ENCODE measurements at places on chromosomes 3 and 15.

DNA sequence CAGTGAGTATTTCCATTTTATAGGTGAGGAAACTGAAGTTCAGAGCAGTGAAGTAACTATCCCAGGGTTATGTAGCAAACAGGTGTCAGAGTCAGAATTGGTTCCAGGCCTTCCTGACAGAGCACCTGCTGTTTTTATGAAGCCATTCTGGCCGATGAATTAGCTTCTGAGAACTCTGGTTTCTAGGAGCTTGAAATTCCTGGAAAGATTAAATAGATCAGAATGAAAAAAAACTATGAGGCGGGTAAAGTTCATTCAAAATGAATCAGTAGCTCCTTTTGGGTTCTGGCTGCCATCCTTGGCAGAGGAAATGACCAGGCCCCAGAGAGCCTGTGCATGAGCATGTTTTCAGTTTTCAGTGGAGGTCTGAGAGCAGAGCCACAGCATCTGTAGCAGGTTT is 59.3 kb upstream of the CFAP161 start:
- DNase-seq = no peak

- DNase-seq = no peak
These were observed 135.2 kb downstream of the BBX start for GRCh38 chr3:107657971-107658370.

DNA sequence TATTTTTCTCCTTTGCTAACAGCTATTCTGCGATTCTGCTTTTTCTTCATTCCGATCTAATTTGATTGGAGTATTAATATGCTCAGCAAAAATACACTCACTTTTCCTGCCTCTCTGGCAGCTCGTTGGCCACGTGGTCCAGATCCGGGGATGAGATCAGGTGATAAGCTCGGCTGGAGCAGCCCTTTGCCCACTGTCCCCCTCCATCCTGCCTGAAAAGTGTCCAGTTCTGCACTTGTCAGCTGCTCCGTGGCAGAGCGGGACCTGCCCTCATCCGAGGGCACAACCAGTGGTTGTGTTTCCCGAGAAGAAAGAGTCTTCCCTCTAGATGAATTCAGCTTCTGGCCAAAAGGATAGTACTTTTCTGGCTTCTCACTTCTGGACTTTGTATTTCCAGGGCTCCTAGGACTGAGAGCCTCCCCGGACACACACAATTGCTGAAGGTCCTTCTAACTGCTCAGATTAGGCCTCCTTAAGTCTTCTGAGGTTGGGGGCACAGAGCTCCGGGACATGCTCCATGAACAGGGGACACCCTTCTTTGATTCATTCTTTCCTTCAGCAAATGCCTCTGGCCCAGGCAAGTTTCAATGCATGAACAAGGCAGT is 103.9 kb upstream of the ALDH1A3 start:
- no peak for DNase-seq

DNA sequence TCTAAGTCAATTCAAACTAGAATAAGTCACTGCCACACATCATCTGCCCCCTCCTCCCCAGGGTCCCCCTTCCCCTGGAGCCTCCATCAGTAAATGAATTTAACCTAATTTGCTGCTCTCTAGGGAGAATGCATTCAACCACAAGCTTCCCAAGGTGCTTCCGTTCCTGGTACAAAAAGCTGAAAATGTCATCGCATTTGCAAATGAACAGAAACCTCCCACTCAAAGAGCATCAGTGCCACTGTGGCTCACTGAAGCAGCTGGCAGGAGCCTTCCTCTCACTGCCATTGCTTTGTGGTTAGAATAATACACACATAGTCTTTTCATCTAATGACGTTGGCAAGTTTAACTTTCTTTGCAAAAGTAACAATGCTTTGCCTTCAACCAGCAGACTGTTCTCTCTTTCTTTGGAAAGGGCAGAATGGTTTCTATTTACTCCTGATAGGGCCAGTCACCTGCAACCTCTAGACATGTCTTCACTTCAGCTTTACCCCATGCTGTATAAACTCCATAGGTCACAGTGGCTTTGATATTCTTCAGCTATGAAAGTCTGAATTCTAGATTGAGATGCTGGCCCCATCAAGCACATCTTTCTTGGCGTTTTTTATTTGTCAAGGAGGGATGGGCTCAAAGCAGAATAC is 238.1 kb downstream of the CPNE4 start:
- DNase-seq = no peak

- DNase-seq = no peak
These were observed 140.5 kb upstream of the TBL1XR1 start for GRCh38 chr3:177337541-177338331.

GRCh38 chr3:188674595-188674994 is 497.2 kb upstream of the TPRG1 start:
- no peak for DNase-seq

- no peak for DNase-seq
These were observed 14.7 kb downstream of the ZNF280D start for GRCh38 chr15:56718560-56718959.

GRCh38 chr15:35987056-35987455 is 441.1 kb upstream of the DPH6 start:
- DNase-seq = no peak

DNA sequence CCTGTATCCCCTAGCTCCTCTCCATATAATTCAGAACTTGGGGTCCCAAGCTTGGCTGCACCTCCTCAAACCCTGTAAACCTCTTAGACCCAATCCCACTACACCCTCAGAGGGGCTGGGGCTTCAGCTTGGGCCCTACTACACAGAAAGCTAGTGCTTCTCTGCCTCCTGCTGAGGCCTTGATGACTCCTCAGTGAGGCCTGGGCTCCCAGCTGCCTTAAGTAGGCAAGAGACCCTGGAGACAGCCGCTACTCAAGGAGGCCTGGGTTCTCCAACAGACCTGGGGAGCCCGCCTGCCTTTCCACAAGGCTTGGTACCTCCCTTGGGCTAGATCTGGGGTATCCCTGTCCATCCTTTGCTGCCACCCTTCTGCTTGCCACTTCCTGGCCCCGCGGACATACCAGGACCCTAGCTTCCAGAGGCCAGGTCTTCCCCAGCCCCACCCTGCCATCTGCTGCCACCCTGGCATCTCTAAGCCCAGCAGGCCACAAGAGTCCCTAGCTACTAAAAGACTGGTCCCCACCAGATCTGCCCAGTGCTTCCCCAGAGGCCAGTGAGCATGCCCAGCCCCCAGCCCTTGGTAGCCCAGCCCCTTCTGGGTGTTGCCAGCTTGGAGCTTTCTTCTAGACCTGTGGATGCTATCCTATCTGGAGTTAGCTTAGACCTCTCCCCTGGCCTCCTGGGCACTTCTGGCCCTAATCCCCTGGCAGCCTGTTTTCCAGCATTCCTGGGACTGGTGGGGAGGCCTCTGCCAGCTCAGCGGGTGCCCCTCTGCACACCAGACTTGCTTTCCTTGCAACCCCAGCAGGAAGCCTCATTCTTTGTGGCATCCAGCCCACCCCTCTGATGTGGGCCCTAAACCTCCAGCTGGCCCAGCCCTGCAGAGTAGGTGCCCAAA is 13.7 kb downstream of the C15orf39 start:
- DNase-seq = no peak
